ENCODE measurements at places on chromosomes 7 and 10.
A peak's percentile ranks its signal among the peaks of the same experiment; 100 is the strongest.

DNA sequence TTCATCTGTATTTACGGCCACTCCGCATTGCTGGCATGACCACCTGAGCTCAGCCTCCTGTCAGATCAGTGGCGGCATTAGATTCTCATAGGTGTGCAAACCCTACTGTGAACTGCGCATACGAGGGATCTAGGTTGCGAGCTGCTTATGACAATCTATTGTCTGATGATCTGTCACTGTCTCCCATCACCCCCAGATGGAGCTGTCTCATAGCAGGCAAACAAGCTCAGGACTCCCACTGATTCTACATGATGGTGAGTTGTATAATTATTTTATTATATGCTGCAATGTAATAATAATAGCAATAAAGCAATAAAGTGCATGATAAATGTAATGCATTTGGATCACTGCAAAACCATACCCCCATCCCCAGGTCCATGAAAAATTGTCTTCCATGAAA is 1172.9 kb upstream of the AUTS2 start:
- no peak for DNase-seq

GRCh38 chr10:97920865-97921264 is 71.2 kb downstream of the GOLGA7B start:
- DNase-seq = no peak

DNA sequence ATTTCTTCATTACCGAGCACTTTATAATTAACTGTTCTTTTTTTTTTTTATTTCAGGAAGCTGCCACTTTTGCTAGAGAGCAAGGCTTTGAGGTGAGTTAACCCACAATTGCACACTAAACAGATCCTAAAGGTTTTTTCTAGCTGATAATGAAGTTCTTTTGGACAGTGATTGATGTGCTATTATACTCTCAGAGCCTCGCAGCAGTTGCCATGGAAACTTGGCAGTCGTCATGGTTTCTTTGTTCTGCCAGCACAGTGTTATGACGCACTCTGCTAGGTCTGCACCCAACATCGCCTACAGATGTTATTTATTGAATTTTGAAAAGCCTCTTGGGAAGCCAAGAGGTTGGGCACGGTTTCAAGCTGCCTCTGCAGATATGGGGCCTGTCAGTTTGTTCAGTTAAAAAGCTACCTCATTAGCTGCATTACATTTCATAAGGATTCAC is 237.2 kb upstream of the KAT6B start:
- DNase-seq = peak; percentile 98

GRCh38 chr7:25124465-25125136 is 459 bp downstream of the CYCS start:
- no peak for DNase-seq

- no peak for DNase-seq
These were observed 26.1 kb upstream of the C10orf53 start for GRCh38 chr10:49653273-49653929.

DNA sequence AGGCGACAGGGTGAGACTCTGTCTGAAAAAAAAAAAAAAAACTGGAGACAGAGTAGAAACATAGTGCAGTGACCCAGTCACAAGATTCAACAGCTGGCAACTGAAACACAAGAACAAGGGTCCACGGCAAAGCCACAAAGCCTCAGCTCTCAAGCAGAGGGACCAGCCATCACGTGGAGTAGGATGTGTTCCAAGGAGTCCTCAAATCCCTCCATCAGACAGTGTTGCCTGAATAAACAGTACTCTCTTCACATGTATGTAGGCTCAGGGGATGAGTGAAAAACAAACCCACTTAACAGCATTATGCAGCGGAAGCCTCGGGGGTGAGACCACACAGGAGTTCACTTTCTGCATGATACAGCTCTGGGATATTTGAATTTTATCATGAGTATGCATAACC is 62.0 kb downstream of the SLIT1 start:
- no peak for DNase-seq

- DNase-seq = no peak
These were observed 3.6 kb downstream of the EPDR1 start for GRCh38 chr7:37923996-37924395.

- DNase-seq = no peak
These were observed 28.0 kb downstream of the CHST12 start for GRCh38 chr7:2431260-2431867.

- peak; percentile 15 for DNase-seq
These were observed 68.0 kb downstream of the LANCL2 start for GRCh38 chr7:55432939-55433784.

DNA sequence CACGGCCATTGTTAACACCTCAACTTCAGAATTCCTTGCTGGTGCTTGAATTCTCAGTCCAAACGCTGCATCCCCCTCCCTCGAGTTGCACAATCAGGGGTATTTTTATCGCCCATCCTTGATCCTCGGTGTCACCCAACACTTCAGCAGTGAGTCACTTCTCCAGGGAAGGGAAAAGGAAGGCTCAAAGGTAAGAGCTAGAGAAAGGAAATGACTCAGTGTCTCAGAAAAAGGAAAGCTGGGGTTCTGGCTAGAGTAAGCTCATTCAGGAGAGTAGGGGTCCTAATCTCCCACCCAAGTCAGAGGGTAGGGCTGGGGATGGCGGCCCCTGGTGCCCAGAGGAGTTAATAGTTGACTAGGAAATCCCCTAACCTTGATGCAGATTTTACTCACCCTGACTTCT is 39.8 kb upstream of the TRIM8 start:
- DNase-seq = peak; percentile 74

- DNase-seq = no peak
These were observed 99.9 kb downstream of the CTBP2 start for GRCh38 chr10:125060482-125060825.

DNA sequence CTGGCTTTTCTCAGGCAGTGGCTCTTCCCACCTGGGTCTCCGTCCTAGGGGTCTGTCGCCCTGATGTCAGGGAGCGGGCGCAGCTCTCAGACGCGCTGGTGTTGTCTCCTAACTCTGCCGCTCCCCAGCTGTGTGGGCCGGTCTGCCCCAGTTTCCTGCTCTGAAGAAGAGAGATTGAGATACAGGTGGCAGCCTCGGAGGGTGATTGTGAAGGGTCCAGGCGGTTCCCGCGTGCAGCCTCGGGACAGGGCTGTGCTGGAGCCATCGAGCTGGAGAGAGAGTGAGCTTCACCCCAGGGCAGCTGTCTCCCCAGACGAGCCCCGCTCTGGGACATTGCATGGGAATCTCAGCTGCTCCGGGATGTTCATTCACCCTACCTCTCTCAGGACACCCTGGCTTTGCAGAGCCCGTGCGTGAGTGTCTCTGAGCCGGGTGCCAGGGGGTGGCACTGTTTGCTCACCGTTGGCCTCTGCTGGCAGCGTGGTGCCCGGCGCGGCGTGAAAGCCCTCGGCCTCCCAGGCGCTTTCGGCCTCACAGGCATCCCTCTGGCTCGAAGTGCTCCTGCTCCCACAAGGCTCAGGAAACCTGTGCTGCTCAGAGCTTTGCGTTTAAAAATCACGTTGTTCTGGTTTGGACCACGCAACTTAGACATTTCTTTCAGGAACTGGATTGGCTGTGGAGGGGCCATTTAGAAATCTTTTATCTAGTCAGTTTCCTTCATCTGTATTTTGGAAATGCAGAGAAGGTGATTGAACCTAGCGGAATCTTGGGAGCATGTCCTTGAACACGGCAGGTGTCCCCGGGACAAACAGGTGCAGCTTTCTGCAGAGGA is 33.8 kb upstream of the ZFAND2A start:
- no peak for DNase-seq

DNA sequence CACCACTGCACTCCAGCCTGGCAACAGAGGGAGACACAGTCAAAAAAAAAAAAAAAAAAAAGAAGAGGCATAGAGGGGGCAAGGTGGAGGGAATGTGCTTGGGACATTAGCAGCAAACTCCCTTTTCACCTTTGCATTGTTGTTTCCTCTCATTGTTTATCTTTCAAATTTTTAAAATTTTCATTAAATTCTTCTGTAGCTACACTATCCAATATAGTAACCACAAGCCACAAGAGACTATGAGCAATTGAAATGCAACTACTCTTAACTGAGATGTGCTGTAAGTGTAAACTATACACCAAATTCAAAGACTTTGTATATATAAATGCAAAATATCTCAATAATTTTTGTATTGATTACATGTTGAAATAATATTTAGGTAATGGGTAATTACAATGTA is 43.4 kb downstream of the EBLN1 start:
- no peak for DNase-seq

DNA sequence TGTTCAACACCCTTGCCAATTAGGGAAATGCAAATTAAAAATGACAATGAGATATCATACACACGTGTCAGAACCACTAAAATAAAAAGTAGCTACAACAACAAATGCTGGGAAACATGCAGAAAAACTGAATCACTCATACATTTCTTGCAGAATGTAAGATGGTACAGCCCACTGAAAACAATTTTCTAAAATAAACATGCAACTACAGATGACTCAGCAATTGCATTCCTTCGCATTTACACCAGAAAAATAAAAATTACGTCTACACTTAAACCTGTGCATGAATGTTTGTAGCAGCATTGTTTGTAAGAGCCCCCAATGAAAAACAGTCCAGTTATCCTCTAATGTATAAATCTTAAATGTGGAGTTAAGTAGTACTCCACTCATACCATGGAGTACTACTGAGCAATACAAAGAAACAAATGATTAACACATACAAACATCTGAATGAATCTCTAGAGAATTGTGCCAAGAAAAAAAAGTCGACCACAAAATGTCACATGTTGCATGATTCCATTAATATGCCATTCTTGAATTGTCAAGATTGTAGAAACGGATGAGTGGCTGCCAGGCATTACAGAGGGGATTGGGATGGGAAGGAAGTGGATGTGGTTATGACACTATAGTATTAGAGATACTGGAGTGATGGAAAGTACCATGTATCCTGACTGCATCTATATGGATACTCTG is 134.6 kb upstream of the NPSR1 start:
- peak; percentile 9 for DNase-seq

GRCh38 chr7:8051373-8051772 is 82.8 kb downstream of the GLCCI1 start:
- no peak for DNase-seq

DNA sequence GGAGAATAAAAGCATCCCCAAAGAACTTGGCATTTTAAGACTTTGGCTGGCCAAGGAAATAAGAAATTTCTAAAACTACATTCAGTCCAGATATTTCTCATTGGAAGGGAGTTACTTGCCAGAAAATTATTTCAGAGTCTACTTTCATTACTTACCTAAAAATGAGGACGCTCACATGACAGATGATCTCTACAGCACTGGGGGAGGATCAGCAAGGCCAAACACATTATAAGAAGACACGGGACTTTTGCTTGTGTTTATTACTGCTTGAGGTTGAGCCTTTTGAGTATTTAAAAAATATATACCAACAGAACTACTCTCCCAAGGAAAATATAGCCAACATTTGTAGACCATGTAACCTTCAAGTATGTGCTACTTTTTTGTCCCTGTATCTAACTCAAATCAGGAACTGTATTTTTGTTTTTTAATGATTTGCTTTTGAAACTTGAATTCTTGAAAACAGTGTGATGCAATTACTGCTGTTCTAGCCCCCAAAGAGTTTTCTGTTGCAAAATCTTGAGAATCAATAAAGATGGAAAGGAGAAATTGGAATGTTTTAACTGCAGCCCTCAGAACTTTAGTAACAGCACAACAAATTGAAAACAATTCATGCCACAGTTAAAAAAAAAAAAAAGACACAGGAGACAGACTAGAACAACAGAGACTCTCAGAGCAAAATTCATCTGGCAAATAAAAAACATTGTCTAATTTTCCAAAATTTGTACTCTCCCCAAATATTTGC is 128.1 kb downstream of the ZNF438 start:
- no peak for DNase-seq

DNA sequence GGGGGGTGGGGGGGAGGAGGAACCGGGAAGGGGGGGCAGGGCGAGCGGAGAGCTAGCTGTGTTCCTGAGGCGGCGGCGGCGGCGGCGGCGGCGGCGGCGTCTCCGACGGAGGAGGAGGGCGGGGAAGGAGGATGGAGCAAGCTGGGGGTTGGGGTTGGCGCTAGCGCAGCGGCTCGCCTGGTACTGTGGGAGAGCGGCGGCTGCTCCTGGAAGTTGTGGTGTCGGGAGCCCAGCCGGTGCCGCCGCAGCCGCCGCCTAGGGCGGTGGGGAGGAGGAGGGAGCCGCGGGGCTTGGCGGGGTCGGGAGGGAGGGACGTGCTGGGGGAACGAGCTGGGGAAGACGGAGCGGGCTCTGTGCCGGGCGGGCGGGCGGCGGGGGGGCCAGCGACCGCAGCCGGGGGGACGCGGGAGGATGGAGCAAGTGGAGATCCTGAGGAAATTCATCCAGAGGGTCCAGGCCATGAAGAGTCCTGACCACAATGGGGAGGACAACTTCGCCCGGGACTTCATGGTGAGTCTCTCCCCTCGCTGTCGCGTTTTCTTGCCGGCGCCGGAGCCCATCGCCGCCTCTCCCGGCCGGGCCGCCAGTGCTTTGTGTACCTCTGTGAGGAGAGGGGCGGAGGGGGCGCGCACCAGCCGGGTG is at the start of gene PTPN12:
TSS of gene PTPN12 (plus strand) at position 160 of the 642 bp plus-strand sequence. CDS start at position 412, 252 bp downstream.
- no peak for DNase-seq

DNA sequence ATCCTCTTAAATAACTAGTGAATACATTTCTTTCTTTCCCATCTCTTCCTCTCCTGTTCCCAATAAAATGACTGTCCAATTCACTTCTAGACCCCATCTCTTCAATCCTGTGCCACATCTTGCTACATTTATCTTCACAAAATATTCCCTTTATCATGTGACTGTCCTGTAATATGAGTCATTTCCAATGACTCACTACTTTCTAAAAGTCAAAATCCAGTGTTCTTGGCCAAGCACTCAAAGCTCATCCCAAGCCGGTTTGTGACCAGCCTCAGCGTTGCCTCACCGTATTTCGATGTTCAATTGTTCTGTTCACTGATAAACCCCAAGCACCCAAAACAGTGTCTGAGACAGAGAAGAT is 104.7 kb downstream of the PARD3 start:
- no peak for DNase-seq

DNA sequence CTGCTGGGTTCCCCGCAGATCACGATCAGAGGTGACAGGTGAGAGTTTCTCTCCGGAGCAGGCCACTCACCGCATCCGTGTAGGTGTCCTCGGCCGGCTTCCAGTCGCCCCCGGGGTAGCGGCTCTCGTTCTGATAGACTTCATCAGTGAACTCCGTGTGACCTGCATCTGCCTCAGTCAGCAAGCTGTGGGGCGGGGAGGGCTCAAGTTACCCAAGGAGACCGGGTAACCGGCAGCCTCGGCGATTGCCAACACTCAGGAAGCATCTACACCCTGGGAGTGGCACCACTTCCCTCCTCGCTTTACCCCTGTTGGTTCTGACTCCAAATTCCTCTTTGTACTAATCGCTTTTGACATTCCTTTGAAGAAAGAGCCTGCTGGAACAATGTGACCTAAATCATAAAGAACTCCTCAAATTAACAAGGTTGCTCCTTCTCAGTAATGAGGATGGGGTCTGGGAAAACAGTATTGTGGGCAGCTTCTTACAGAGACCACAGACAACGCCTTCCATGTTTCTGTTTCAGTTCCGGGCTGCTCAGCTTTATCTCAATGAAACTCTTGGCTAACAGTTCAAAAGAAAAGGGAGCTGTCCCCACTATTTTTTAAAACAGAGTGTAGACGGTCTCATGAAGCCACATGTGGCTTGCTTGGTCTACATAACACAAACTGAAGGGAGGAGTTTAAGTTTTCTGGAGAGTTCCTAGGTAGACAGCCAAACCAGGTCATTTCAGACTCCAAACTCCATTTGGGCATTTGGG is 118.1 kb downstream of the MYOF start:
- no peak for DNase-seq
